ENCODE measurements at places on chromosomes 2 and 18.

DNA sequence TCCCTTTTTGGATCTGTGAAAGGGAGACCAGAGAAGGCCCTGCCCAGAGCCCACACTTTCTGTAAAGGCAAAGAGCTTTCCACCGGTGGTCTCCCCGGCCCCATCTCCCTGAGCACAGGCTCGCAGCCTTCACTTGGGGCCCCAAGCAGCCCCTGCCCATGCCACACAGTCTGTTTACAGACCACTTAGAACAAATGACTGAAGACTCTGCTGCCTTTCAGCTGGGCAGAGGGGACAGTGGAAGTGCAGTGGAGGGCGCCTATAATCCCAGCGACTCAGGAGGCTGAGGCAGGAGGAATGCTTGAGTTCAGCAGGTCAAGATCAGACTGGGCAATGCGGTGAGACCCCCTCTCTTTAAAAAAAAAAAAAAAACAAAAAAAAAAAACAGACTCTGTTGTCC lies 28.9 kb downstream of the SERTAD2 start:
- DNase-seq, result no peak

- peak; percentile 70 for DNase-seq
These were observed 31.1 kb downstream of the TMEM178A start for GRCh38 chr2:39696838-39697237.

DNA sequence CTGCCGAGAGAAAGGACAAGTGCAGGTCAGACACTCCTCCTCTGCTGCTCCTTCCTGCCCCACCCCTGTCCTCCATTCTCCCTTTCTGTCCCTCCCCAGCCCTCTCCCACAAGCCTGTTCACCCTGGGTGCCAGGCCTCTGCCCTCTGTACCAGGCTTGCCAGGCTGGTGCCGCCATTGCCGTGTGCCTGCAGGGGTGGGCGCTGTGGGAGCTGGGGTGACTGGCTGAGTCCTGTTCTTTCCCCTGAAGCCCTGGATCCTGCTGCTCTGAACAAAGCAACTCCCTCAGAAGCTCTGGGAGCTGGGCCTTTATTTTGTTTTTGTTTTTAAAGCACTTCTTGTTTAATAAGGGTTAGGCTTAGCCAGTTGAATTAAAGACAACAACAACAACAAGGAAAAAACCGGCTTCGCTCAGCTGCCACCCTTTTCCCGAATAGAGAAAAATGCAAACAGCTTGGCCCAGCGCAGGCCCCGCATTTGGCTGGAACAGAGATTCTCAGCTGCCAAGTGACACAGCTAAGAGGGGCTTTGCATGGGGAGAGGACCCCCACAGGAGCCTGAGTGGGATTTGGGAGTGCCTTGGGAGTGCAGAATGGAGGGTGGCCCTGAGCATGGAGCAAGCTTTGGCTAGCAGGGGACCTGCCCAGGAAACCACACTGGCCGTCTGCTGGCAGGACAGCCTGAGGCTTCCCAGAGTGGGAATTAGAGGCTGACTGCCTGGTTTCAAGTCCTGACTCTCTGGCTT lies 9.1 kb downstream of the PCARE start:
- DNase-seq, result no peak

- no peak for DNase-seq
These were observed 37.2 kb downstream of the ITGA6 start for GRCh38 chr2:172464400-172465129.

GRCh38 chr18:24112874-24113615 lies 25.8 kb upstream of the CABYR start:
- peak; percentile 27 for DNase-seq

DNA sequence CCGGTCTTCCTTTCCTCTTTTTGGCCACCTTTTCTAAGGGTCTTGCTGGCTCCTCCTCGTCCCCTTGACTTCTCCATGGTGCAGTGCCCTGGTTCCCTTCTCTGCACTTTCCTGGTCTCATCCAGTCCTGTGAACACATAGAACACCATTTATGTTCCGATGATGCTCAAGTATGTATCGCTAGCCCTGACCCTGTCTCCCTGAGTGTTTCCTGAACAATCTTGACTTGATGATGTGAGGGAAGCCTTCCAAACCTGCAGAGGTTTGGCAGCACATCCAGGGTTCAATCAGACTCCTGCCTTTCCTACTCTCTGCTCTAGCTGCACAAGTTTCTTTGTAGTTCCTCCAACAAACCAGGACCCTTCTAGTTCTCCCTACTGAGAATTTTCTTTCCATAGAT lies 132.1 kb downstream of the RGPD3 start:
- no peak for DNase-seq

DNA sequence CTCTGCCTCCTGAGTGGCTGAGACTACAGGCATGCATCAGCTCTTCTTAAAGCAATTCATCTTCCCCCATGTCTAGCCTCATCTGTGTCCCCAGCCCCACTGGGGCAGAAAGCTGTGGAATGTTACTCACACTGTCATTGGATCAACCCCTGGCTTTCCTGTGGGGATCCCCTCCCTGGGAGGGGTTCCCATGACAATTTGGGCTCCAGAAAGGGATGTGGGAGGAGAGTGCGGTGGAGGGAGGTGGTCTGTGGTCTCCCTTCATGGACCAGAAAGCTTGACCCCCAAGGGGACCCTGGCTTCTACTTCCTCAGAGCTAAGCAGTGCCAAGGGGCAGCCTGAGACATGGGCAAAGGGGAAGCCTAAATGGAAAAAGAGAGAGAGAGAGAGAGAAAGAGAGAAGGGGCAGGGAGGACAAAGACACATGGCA lies 1.3 kb downstream of the NGEF start:
- DNase-seq, result no peak

DNA sequence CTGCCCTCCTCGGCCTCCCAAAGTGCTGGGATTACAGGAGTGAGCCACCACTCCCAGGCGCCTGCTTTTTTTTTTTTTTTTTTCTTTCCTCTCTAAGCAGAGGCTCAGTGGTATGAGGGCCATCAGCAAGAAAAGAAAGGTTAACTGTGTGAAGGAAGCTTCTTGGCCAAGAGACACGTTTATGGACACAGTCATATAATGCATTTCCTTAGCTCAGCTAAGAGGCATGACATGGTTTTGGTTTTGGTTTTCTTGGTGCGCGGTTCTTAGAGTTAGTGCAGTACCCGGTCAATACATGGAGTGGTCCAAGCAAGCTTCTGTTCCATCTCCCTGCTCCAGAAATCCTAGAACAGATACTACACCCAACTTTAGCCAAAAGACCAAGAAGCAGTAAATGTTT lies 42.6 kb downstream of the RALBP1 start:
- DNase-seq, result no peak

DNA sequence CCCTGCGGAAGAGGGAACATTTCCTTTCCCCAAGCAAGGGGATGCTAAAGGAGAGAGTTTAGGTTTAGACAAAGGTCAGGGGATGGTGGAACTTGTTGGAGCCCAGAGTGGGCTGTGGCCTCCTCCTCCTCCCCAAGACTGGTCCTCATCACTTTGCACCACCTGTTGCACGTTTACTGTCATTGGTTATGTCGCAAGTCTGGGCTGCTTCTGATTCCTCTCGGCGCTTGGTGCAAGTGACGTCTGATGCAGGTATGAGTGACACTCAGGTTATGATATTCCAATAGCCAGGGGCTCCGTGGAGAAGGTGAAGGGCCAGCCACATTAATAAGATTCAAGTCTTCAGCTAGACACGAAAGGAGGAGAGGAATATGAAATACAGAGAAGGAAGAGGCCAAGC lies 59.8 kb downstream of the TSN start:
- DNase-seq, result no peak

GRCh38 chr2:227383686-227384085 lies 4.1 kb downstream of the SCYGR1 start:
- DNase-seq, result no peak

GRCh38 chr18:63342206-63342605 lies 22.6 kb upstream of the BCL2 start:
- peak; percentile 32 for DNase-seq

- DNase-seq, result no peak
These were observed 133.2 kb upstream of the SNTG2 start for GRCh38 chr2:817336-818015.

DNA sequence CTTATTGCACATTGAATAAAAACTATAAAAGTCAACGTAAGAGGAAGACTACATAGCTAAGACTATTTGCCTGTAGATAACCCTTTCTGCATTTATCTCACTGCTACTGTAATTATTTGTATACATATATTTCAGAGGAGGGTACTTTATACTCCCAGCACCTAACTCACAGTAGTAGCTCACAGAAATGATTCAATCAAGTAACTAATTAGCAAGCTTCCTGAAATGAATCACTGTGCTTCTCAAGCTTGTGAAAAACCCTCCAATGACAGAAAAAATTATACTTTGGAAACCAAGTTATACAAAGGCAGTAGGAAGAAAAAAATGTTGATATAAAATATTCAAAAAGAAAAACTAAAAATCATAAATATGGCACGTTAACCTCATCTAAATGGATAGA lies 124.9 kb downstream of the NBAS start:
- peak; percentile 3 for DNase-seq

DNA sequence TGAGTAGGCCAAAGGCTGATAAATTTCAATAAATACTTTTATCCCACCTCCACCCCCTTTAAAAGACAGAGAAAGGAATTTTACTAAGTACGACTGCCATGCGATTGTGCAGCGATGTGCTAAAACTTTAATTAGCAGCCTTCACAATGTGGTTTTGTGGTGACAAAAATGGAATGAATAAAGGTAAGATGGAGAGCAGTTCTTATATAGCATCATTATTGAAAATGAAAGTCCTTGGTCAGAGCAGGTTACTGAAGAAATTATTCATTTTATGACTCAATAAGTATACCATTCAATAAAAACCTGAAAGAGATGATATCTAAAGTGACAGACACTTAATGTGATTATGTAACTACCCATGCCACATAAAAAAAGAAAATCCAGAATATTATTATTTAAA lies 33.2 kb upstream of the MTIF2 start:
- no peak for DNase-seq

- no peak for DNase-seq
These were observed 51.0 kb downstream of the ZC3H15 start for GRCh38 chr2:186537019-186537418.

DNA sequence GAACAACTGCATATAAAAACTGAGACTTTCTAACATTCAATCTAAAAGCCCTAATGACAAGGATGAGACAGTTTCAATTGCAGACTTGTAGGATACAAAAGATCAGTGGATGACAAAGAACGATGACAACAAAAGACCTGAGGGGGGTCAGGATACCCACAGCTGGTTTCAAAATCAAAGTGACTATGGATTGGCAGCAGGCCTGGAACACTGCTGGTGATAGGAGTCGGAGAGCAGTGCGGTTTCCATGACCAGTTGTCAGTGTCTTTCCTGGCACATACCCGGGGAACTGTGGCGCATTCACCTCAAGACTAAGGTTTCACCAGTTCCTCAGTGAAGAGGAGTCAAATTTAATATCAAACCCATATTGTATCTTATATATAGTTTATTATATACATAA lies 42.0 kb downstream of the EHD3 start:
- DNase-seq, result no peak

DNA sequence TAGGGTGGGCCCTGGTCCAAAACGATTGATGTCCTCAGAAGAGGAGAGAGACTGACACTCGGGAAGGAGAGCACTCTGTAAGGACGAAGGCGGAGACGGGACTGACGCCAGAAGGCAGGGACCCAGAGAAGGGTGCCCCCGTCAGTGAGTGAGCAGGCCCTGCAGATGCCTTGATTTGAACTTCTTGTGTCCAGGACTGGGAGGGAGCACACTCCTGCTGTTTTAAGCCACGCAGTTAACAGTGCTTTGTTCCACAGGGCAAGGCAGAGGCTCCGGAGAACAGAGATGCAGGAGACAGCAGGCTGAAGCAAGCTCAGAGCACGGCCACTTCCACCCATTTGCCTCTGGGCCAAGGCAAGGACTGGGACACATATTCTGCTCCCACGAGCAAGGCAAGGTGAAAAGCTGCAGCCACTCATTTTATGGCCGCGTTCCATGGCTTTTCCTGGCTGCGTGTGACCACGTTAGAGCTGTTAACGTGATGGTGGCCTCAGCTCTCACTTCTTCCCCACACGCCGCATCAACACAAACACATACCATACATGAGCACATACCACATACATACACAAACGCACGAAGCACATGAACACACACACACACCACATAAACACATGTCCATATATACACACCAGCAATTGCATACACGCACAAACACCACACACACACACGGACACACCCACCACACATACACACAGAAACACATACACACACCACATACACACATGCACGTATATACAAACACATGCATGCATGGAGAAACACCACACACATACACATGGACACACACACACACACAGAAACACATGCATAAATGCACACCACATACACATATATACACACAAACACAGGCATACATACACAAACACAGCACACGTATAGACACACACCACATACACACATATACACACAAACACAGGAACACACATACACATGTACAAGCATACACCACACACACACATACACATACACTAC lies 521.0 kb upstream of the MYT1L start:
- no peak for DNase-seq

DNA sequence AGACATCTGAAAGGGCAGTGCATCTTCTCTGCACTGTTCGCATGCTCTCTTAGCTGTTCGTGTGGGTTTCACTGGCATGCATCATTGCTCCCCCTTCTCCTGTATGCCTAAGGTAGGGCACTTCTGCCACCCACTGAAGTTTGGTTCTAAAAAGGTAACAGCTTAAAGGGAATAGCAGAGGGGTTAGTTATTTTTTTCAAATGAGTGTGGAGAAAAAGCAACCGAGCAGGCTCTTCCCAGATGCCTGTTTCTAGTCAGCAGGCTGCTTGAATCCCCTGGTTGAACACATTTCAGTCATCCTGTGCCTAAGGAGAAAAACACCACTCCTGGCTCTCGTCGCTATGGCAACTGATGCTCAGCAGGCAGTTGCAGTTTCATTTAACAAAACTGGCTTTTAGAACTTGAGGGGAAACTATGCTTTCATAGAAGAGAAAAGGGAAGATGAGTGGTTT lies 69.8 kb upstream of the GALNT3 start:
- no peak for DNase-seq

DNA sequence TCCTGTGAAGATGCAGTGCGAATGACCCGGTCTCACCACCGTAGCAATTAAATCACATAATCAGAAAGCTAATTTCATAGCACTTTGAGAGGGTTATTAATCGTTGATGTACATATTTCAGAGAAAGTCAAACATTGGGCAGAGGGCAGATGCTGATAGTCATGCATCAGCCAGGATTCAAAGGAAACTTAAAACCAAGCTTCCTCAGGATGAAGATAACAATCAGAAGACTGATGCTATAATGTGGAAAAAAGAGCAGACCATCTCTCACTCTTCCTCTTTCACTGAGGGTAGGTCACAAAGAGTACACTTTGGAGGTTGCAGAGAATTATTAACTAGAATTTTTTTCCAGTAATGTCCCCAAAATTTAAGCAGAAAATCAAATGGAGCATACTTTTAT lies 1027.7 kb upstream of the ZEB2 start:
- DNase-seq, result no peak

- no peak for DNase-seq
These were observed 23.7 kb upstream of the NRP2 start for GRCh38 chr2:205658572-205658971.

DNA sequence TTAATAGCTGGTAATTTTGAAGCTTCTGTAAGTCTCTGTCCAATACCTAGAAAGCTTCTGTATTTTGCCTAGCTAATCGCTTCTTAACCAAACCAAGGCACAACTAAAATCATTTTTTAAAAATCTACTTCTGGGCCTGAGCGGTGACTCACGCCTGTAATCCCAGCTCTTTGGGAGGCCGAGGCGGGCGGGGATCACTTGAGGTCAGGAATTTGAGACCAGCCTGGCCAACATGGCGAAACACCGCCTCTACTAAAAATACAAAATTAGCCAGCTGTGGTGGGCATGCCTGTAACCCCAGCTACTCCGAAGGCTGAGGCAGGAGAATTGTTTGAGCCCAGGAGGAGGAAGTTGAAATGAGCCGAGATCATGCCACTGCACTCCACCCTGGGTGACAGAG lies 148.6 kb upstream of the FIGN start:
- no peak for DNase-seq

- no peak for DNase-seq
These were observed 113.6 kb downstream of the KCNE4 start for GRCh38 chr2:223165423-223166214.
